Gastrocnemius medialis (tissue), 4 donors: ENCODE measurements at places on chromosomes 5 and 9.

DNA sequence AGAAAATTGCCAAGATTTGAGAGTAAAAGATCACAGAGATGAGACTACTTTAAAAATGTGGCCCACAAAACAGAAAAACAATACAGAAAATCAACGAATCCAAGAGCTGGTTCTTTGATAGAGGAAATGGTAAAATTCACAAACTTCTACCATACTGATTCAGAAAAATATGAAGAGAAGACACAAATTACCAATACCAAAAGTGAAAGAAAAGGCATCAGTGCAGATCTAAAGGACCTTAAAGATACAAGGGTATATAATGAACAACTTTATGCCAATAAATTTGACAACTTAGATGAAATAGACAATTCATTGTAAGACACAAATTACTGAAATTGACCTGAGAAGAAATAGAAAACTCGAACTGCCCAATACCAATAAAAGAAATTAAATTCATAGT is 24.4 kb upstream of the SLC1A1 start:
- DNase-seq, result no peak

DNA sequence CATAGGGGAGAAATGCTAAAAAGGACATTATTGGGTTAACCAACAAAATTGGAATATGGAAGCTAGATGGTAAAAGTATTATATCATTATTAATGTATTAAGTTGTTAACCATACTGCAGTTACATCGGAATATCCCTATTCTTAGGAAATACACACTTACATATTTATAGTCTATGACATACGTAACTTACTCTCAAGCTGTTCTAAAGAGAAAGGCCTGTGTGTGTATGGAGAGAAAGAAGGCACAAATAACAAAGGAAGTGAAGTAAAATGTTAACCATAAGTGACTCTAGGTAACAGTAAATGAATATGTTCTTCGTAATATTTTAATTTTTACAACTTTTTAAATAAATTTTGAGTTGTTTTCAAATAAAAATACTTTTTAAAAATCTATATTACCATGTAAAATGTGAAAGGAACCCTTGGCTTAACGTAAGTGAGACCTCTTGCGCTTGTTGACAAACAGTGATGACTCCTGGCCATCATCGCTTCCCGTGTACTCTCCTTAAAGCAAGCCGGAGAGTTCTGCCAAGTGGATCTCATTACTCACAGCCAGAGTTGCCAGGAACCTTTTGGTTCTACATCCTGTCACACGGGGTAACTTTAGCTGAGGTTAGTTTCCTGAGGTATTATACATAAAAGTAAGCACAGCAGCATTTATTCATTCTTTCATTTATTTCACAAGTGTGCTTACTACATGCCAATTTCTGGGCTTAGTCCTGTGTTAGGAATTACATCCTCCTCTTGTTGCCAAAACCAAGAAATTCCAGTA is 165.4 kb downstream of the EPB41L4A start:
- DNase-seq, result peak; percentile 85

GRCh38 chr5:89929834-89930233 is 479.7 kb downstream of the CETN3 start:
- no peak for DNase-seq

- no peak for DNase-seq
Observed at GRCh38 chr5:82512025-82512424, 233.9 kb upstream of the RPS23 start.

GRCh38 chr9:34279411-34279810 is 49.7 kb downstream of the KIF24 start:
- no peak for DNase-seq

GRCh38 chr9:13900449-13900848 is 413.5 kb downstream of the NFIB start:
- DNase-seq, result no peak

- DNase-seq, result no peak
Observed at GRCh38 chr5:77015938-77016569, 14.2 kb upstream of the AGGF1 start.

DNA sequence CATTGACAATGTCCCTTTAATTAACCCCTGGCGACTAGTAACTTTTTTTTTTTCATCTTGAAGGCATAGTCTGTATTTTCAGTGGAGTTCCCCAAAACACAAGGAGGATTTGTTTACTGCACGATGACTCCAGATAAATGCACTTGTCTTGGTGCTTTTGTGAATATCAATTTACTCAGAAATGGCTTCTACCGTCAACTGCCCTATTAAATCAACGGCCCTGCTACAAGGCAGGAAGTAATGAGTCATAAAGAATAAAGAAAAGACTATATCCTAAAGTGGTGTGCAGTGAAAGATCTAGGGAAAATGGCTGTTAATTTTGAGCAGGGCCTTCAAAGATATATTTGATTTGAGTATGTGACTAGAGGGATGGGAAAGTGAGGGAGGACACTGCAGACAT is 388.3 kb upstream of the CHD1 start:
- no peak for DNase-seq

GRCh38 chr5:95631991-95632675 is 12.2 kb downstream of the GPR150 start:
- DNase-seq, result no peak

DNA sequence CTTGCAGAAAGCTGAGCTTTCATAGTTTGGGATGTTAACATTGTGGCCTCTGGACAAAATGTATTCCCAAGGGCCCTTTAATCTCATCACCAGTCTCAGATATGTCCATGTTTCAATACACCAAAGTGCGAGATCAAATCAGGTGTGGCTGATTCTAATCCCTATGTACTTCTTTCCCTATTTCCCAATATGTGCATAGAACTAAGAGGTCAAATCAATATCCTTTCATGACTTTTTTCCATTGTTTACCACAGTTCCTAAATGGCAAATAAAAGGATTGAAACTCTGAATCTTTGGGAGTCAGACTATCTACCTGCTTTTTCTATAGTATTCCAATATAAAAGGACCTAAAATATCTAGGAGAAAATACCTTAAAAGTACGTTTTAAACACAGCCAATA is 105.0 kb downstream of the FBXO38 start:
- no peak for DNase-seq

DNA sequence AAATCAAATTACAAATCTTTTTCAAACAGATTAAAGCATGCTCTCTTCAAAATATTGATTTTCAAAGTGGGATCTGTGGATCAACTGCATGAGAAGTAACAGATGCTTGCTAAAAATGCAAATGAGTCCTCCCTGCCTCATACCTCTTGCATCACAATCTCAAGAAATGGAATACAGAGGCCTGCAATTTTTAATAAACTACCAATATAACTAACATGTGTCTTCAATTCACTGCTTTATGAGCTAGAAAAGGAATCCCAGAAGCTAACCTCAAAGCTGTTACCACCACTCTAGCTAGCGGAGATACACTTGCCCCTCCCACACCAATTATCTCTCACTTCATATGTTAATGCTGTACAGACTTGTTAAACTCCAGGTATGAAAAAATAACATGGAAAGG is 9.6 kb downstream of the OR13C5 start:
- DNase-seq, result no peak
